ENCODE measurements at places on chromosomes 5 and 9.
A peak's percentile ranks its signal among the peaks of the same experiment; 100 is the strongest.

GRCh38 chr9:135487281-135488012 is 7.9 kb downstream of the PPP1R26 start:
- DNase-seq = no peak

GRCh38 chr5:106361905-106362304 is 1308.8 kb downstream of the EFNA5 start:
- no peak for DNase-seq

DNA sequence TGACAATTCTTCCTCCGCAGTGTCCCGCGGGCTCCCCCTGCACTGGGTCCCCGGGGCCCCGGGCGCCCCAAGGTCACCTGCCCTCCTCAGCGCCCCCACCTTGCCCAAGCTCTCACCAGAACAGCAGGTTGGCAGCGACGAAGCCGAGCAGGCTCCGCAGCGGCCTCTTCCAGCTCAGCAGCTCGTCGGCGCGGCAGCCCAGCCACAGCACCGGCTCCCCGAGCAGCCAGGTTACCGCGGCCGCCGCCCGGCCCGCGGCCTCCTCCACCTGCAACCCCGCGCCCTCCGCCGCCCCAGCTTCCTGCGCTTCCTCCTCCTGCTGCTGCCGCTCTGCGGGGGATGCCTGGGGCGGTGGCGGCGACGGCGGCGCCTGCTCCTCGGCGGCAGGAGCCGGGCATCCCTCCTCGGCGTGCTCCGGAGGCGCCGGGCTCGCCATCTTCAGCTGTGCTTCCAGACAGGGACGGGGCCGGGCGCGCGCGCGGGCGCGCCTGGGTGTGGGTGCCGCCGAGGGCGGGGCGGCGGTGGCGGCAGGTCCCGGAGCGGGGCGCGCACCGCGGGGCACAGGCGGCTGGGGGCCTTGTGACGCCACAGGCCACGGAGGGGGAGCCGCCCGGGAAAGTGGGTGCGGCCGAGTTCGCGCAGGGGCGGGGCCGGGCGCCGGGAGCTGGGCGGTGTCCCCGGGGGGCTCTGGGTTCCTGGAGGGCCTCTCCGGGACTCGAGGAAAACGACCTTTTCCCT is at the start of gene RETREG1:
RETREG1 (minus strand) TSS at position 462 of the 738 bp plus-strand sequence; CDS start at position 436, 26 bp downstream.
- peak; percentile 88 for DNase-seq

DNA sequence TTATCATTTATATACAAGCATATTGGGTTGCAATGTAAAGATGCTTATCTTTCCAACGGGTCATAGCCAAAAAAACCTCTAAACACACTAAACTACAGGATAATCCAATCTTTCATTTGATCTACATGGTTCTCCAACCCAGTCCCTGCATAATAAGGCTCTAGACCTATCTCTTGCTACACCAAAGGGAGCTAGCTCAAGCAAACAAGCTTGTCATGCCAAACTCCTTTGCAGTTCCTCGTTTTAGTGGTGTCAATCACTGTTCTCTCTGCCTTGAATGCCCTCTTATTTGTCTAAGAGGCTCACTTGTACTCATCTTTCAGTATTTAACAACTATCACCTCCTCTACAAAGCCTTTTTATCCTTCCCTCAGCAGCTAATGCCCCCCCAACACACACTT is 5.6 kb downstream of the HOMER1 start:
- DNase-seq = no peak

DNA sequence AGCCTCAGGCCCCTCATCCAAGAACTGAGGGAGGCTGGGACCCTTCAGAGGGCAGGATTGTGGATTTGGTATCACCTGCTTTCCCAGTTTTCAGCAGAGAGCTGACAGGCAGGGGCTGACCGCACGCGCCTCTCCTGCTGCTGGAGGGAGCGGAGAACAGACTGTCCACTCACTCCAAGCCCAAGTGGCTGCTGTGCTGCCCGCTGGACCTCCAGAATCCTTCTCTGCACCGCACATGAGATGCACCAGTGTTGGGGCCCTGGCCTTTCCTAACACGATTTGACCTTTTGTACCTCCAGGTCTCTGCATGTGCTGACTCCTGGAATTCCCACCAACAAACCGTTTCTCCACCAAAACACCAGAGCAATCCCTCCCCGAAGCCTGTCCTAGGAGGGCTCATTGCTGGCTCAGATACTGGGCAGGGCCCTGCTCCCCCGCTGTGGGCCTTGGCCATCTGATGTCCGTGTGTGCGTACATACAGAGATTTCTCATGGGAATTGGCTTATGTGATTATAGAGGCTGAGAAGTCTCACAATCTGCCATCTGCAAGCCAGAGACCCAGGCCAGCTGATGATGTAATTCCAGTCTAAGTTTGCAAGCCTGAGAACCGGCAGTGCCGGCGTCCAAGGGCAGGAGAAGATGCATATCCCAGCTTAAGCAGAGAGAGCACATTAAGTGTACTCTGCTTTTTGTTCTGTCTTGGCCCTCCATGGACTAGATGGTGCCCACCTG is 141.7 kb downstream of the GADD45G start:
- DNase-seq = peak; percentile 82

Data from right cardiac atrium (tissue), 5 donors.